ENCODE measurements at places on chromosomes 4 and X.

- no peak for DNase-seq
Measured at GRCh38 chrX:66872771-66873170, 233.9 kb upstream of the EDA2R start.

GRCh38 chr4:52051213-52051614 is at the start of gene SPATA18:
Gene SPATA18, plus strand, starts transcription at chr4:52051304. Its CDS starts 401 bp downstream, at chr4:52051705.
- no peak for DNase-seq

GRCh38 chr4:7960017-7960789 is 20.5 kb upstream of the AFAP1 start:
- no peak for DNase-seq

DNA sequence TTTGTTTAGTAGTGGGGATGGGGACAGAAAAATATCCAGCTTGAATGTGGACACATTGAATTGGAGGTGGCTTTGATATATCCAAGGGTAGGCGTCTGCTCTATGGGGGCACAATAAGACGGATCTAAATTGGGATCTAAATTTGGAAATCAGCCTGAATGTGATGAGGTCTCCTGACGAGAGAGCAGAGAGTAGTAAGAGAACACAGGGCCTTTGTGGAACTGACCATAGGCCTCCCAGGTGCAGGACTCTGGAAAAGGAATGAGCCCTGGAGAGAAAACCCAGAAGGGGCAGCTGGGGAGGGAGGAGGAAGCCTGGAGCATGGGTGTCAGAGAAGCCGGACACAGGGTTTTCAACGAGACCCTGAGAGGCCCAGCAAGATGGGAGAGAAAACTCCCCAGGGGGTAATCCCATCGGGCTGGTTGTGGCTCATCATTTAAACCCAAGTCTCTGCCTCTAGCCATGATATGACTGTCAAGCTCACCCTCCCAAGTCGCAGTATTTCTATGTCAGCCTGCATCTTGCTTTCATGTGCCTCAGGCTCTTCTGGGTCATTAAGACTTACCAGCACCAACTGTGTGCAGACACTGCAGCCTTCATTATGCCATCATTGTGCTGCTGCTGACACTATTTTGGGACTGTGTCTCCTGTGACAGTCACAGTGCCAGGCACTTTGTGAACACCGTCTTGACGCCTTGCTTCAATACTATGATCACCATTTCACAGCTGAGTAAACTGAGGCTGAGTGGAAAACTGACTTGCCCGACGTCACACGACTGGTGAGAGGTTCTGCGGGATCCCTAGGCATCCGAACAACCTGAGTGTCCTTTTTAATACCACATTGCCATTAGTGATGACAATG is 57.1 kb downstream of the ANAPC4 start:
- DNase-seq: no peak

DNA sequence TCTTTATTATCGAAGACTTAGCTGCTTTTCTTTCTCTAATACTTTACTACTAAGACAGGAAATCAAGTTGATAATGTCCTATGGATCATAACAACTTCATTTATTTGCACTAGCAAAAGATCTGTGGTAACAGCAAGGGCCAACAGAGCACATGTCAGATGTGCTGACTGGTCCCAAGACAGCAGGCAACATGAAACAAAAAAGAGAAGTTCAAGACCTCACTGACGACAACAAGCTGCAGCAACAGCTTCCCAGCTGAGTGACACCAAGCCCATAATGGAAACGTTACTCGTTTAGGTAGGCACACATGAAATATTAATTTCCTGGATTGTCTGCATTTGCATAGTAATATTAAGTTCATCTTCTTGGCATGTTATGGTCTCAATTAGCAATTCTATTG is 126.9 kb downstream of the UNC5C start:
- DNase-seq: peak; percentile 55

- no peak for DNase-seq
Measured at GRCh38 chr4:174210952-174211490, 72.4 kb downstream of the FBXO8 start.

Measured in OCI-M1 (cell line).